ENCODE measurements at places on chromosomes 12 and 14. TPM values are rescaled to one million over a fixed set of nuclear protein-coding genes. Genes with fewer than 3 reads are reported as not detected.

Gene GPX2
- 1.2 TPM for total RNA-seq

Gene NCAPD2
- total RNA-seq: 16.9 TPM

GRCh38 chr12:85325442-85325841 lies 45.4 kb downstream of the ALX1 start:
- ATAC-seq: no peak

DNA sequence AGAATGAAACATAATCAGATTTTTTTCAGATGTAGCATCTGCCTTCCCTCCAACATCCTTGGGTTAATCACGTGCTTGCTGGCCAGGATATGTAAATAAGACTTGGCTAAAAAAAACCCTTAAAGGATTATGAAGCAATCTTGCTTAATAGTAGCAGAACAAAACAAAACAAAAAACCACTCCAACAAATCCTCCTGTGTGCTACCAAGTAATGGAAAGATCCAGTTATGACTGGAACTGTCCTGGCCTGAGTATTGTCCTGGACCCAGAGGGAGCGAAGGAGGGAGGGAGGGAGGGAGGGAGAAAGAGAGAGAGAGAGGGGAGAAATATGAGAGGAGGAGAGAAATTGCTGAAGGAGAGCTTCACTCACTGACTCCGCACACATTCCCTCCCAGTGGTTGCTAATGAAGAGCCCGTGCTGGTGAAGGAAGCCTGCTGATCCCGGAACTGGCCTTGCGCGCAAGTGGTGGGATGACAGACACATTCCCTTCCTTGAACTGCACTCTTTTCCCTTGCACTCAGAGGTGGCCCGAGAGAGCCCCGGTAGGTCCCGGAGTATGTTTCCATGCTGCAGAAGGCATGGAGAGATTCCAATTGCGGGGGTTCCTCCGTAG lies 57.2 kb downstream of the HMGA2 start:
- peak; percentile 75 for ATAC-seq

DNA sequence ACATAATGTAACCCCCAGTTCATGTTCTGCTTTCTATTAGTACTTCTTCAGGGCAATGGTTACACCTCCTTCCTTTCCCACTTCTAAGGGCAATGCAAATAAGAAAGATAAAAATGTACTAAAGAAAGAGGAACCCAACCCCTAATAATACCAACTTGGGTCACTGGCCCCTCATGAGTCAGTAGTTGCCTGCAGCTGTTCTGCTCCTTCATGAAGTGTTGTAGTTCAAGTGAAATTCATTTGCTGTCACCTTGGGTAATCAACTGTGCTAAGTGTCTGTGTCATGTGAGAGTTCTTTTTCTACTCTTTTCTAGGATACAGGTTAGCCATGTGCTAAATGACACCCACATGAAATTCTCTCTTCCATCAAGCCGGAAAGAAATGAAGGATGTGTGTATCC lies 91.8 kb downstream of the PLXNC1 start:
- no peak for ATAC-seq

DNA sequence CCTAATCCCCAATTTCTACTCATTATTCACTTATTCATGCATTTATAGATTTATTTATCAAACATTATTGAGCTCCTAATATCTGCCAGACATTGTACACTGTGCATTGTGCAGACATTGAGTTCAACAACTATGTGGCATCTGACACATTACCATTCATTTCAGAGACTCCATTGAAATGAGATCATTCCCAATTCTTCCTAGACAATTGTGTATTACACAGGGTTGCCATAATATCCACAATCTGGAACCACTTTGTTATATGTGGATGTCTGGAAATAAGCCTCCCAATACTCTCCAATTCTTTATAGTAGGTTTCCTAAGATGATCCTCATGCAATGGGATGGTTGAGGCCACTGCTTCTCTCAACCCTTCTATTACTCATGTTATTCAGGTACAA lies 165.0 kb downstream of the OTOGL start:
- ATAC-seq: no peak

DNA sequence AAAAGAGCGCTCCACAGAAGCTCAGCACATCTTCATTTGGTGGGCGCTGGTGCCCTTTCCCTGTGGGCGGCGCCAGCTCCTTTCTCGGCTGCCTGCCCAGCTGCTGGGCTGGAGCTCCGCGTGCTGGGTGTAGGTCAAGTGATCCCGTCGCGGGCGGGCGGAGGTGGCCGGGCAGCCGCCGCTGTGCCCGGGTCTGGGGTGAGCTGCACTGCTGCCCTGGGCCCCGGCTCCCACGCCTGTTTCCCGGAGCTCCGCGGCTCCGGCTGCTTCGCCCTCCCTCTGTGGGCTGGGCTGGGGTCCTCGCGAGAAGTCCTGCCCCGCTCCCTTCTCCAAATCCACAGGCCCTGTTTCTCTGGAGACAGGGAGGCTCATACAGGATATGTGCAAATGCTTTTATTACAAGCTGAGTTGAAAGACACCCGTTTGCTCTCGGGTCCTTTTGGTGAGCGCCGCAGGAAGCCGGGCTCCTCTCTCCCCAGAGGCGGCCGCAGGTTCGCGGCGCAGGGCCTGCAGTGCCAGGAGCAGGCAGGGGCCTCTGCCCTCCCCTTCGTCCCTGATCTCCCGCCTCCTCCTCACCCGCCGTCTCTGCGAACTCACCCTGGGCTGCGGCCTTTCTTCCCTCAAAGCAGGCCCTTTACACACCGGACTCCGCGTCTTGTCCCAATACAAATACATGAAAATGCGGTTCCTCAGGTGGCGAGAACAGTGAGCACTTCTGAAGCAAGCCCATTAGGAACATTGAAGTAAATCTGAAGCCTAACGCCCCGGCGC lies 67.8 kb upstream of the CAPRIN2 start:
- ATAC-seq: peak; percentile 88

DNA sequence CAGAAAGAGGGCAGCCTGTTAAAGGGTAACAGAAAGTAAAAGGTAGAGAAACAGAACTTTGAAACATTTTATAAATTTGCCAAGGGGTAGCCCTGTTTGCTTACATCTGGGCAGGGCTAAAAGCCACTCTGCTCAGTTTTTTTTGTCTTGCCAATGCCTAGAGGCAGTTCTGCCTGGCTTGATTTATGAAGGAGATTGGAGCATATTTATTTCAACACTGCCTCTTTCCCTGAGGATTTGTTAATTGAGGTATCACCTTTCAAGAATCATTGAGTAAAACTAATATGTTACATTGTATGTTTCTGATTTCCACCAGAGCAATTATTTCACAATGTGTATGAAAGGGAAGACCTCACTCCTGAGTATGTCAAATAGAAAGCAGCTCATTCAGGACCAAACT lies 160.8 kb downstream of the GXYLT1 start:
- peak; percentile 11 for ATAC-seq

GRCh38 chr12:64452559-64453329 lies 824 bp downstream of the TBK1 start:
- ATAC-seq: peak; percentile 17

- ATAC-seq: peak; percentile 86
Observed at GRCh38 chr12:131783915-131784541, 44.2 kb upstream of the MMP17 start.

- ATAC-seq: no peak
Observed at GRCh38 chr14:65015391-65015790, 28.7 kb downstream of the FNTB start.

DNA sequence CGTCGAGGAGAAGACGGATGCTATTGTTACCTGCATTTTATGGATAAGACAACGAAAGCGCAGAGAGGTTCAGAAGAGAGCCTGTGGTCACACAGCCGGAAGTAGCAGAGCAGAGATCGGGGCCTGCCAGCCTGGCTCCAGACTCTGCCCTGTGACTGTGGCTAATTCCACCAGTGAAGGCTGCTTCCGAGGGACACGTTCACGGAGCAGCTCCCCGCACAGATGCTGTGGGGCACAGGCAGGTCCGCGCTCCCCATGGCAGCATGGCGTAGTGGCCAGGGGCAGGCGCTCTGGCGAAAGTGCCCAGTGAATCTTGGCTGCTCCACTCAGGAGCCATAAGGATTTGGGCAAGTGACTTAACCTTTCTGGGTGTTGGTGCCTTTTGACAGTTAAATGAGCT lies 9.8 kb downstream of the RIMBP2 start:
- ATAC-seq: no peak

GRCh38 chr12:25583545-25583944 lies 30.5 kb upstream of the LMNTD1 start:
- ATAC-seq: no peak

GRCh38 chr14:106683631-106684030 lies 1157.2 kb downstream of the TMEM121 start:
- ATAC-seq: no peak

- no peak for ATAC-seq
Observed at GRCh38 chr12:113066813-113067400, 10.4 kb downstream of the DTX1 start.

- no peak for ATAC-seq
Observed at GRCh38 chr12:46230306-46230705, 38.5 kb downstream of the SLC38A1 start.

DNA sequence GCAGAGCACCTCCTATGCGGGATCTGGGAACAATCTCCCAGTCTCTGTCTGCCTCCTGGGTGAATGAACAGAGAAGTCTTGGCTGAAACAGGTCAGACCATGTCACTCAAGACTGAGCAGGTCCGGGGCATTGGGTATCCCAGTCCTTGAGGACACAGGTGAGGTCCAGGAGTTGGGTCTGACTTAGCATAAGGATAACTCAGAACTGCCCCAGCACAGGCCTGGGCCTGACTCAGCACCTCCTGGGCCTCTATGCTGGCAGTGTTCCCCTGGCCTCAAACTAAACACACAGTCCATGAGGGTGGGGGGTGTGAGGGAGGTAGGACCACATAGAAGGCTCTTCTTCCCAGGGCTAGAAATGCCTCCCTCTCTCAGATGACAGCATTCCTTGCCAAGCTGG lies 1.5 kb upstream of the SDR9C7 start:
- no peak for ATAC-seq

GRCh38 chr14:82180139-82180538 lies 646.5 kb upstream of the SEL1L start:
- ATAC-seq: peak; percentile 98
